IMR-90 (cell line): ENCODE measurements at places on chromosomes 12 and 14. TPM values are rescaled to one million over a fixed set of nuclear protein-coding genes. Genes with fewer than 3 reads are reported as not detected.

GRCh38 chr12:2284857-2285256 is 232.1 kb downstream of the CACNA1C start:
- peak; percentile 73 for DNase-seq

The SIX6 gene
- not detected in 2 replicates for total RNA-seq

- DNase-seq = no peak
Observed at GRCh38 chr14:100287202-100287997, 18.8 kb downstream of the SLC25A29 start.

GRCh38 chr14:102352213-102352612 is 10.5 kb downstream of the CINP start:
- DNase-seq = no peak

DNA sequence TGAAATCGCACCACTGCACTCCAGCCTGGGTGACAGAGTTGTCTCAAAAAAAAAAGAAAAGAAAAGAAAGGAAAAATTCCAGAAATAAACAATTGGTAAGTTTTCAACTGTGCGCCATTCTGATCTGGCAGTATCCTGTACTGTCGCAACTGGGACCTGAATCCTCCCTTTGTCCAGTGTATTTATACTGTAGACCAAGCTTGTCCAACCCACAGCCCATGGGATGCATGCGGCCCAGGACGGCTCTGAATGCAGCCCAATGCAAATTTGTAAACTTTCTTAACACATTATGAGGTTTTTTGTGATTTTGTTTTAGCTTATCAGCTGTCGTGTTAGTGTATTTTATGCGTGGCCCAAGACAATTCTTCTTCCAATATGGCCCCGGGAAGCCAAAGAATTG is 84.7 kb downstream of the TMCC3 start:
- DNase-seq = no peak

GRCh38 chr14:58636129-58636528 is 1.6 kb upstream of the DACT1 start:
- no peak for DNase-seq

GRCh38 chr12:96414637-96415036 is 14.4 kb upstream of the CDK17 start:
- no peak for DNase-seq

GRCh38 chr14:103521951-103522563 is 573 bp downstream of the CKB start:
- no peak for DNase-seq

GRCh38 chr14:31303654-31304053 is 96.1 kb upstream of the HECTD1 start:
- DNase-seq = no peak

The PAPOLA gene
- total RNA-seq = 128 and 137 TPM in 2 replicates

The ACOT6 gene
- not detected in 2 replicates for total RNA-seq

The C12orf54 gene
- not detected in 2 replicates for total RNA-seq

DNA sequence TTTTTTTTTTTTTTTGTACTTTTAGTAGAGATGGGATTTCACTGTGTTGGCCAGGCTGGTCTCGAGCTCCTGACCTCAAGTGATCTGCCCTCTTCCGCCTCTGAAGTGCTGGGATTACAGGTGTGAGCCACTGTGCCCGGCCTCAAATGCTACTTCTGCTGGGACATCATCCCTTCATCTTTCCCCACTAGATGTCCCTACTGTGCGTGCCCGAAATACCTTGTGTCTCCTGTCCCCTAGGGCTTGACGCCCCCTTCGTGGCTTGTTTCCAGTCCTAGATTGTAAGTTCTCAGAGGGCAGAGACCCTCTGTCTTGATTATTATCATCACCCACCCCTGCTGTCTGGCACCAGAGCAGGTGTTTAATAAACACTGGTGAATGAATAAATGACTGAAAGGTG is 14.9 kb downstream of the CCDC63 start:
- no peak for DNase-seq

The EML1 gene
- 34.4 and 42.3 TPM in 2 replicates for total RNA-seq

DNA sequence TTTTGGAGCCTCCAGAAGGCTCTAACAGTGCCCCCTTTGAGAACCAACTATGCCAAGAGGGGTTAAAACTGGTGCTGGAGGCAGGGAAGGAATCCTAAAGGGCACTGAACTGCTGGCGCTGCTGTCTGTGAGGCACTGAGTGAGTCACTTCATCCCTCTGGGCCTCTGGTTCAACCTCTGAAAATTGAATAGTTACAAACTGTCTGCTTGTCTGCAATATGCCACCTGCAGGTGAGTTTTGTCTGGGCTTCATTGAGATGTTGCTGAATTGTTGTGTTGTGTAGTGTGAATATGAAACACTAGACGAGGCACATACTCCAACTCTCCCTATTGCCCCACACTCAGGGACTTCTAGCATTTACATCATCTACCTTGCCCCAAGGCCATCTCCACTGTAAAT is 68.0 kb downstream of the GRIN2B start:
- DNase-seq = no peak

The PXMP2 gene
- 10.9 and 13.3 TPM in 2 replicates for total RNA-seq

DNA sequence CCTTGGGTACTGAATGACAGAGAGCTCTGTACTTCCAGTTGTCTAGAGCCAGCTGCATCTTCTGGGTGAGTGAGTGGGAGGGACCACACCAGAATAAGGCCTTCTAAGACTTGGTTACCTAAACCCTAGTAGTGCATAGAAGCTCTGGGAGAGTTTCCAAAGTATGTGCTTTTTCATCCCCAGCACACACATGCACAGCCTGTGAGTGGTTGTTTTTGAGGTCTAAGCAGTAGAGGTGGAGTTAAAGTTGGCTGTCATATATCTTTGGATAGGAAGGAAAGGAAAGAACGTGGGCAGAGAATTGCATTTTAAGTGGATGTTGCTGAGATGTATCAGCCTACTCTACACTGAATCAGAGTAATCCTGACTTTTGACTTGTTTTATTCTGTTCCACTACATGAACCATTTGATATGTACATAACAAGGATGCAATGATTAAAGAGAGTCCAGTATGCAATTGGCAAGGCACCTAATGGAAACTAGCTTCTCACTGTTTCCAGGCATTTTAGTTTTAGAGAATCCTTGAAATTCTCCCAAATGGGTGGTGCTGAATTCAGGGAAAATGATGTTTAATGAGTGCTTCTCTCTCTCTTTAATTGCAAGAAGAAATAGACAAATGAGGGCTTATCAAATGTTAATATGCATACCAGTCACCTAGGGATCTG is 51.8 kb upstream of the PRICKLE1 start:
- peak; percentile 46 for DNase-seq

DNA sequence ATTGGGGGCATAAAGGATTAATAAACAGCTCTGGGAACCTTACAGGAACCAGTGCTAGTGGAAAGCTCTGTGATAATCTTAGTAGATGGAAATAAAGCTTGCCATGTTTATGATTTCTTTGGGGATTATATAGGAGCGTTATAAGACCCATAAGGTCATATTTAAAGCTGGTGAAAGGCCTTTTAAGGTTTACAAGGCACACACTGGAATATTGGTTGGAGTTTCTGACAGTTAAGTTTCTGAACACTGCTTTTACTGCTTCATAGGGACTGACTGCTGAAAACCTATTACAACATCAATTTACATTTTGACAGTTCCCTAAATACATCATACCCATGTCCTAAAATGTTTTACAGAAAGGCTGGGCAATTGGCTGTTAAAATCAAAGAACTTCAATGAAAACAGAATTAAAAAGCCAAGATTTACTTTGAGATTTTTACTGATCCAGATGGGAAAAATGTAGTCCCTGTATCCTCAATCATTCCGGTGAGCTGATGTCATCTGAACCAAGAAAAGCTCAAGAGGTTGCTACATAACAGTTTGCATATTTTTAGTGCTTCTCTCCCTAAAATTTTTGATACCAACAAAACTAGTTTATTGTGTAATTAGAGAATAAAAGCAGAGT is 153.7 kb upstream of the IGF1 start:
- DNase-seq = peak; percentile 79

DNA sequence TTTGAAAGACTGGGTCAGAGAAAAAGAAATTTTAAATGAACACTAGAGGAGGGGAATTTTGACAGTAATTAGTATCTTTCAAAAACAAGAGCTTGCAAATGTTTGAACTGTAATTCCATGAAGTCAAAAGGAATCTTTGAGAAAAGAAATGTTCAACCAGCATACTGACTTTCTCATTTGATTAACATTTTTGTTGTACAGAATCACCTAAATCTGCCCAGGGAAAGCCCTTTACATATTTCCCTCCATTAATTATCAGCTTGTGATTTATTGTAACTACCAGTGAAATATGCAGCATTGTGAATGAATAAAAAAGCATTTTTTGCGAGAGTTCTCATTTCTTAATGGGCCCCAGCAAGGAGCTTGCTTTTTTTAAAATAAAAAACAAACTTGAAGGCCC is 61.2 kb upstream of the CCDC91 start:
- DNase-seq = no peak

DNA sequence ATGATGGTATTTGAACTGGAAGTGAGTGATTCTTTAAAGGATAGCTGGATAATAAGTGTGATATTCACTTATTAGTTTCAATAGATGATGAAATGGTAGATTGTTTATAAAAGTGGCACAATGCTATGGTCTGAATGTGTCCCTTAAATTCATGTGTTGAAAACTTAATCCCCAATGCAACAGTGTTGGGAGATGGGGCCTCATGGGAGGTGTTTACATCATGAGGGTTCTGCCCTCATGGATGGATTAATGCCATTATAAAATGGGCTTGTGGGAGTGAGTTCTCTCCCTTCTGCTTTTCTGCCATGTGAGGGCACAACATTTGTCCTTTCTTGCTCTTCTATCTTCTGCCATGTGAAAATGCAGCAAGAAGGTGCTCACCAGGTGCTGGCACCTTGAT is 134.0 kb downstream of the SLC38A1 start:
- no peak for DNase-seq

GRCh38 chr12:68392376-68392775 is 60.2 kb upstream of the MDM1 start:
- DNase-seq = no peak

DNA sequence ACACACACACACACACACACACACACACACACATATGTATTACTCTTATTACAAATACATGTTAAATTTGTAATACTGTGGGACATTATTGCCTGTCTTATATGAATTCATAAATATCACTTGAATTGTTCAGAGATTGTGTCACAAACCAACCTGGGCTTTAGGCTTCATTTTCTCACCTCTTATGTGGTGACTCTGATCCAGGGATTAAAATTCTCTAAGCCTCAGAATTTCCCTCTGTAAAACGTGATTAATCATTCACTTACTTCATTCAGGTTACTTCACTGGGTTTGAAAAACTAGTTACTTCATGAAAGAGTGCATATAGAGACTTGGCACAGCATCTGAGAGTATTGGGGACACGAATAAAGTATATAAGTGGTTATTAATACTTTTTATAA is 240.3 kb upstream of the PDZRN4 start:
- DNase-seq = no peak

DNA sequence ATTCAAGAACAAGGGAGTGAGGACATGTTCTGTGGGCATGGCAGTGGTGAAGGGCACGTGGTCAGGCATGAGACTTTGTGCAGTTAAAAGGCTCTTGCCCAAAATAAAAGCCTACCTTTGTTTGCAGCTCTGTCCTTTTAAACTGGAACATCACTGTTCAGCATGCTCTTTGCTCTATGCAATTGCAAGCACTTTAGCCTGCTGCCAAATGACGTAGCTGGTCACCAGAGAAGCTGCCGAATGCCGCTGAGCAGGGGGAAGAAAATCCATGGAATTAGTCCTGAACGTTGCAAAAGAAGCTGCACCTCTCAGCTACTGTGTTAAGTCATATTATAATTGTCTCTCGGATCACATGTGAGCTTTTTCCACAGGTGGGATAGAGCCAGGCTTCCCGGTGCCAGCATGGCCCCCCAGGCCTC is 176.3 kb upstream of the DIO2 start:
- no peak for DNase-seq

DNA sequence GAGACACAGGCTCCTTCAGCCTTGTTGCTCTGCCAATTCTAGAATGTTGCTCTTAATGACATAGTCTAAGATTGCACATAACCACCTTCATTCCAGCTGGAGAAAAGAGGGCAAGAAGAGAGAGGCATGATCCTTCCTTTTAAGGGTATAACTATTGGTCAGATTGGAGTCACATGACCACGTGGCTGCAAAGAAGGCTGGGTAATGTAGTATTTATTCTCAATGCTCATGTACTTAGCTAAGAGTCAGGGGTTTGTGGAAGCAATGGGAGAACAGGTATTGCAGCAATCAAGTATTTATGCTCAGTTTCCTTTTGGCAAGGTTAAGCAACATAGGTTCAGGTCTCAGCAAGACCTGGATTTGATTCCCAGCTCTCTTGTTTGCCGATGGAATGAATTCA is 298.8 kb upstream of the TBX3 start:
- no peak for DNase-seq

DNA sequence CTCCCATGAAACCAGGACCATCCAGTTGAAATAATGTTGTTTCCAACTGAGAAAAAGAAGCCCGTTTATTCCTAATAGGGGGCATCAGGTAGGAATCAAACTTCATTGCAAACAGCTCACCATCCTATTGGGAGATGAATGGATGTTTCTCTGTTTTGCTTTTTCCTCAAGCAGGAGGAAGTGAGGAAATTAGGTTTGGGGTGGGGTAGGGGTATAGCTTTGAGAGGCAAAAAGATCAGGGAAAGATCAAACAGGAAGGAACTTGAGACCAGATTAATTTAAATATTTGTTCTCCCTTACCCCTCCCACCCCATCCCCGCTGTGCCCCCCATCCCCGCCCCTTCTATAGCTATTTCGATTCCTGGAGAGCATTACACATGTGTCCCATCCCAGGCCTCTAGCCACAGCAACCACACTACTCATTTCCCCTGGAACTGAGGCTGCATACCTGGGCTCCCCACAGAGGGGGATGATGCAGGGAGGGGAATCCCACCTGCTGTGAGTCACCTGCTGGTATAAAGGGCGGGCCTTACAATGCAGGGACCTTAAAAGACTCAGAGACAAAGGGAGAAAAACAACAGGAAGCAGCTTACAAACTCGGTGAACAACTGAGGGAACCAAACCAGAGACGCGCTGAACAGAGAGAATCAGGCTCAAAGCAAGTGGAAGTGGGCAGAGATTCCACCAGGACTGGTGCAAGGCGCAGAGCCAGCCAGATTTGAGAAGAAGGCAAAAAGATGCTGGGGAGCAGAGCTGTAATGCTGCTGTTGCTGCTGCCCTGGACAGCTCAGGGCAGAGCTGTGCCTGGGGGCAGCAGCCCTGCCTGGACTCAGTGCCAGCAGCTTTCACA is at the start of gene IL23A:
IL23A (plus strand) TSS at position 577 of the 850 bp plus-strand sequence; CDS start at position 738, 161 bp downstream.
- peak; percentile 59 for DNase-seq

DNA sequence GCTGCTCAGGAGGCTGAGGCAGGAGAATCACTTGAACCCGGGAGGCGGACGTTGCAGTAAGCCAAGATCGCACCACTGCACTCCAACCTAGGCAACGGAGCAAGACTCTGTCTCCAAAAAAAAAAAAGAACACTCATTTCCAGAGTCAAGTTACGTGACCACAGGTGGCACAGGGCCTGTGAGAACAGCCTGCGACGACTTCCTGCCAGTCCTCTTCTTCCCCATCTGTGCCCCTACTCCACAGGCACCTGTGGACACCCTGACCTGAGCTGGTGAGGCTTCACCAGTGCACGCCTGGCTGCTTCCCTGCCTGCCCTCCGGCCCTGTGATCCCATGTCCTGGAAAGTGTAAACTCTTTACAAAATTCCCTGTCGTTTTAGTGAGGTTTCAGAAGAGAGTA is 77.7 kb downstream of the PPP2R5C start:
- no peak for DNase-seq
